Right renal cortex interstitium (tissue), 3 donors: ENCODE measurements at places on chromosomes 3 and 15.

GRCh38 chr3:60076331-60076730 lies 1026.5 kb upstream of the CFAP20DC start:
- no peak for DNase-seq

DNA sequence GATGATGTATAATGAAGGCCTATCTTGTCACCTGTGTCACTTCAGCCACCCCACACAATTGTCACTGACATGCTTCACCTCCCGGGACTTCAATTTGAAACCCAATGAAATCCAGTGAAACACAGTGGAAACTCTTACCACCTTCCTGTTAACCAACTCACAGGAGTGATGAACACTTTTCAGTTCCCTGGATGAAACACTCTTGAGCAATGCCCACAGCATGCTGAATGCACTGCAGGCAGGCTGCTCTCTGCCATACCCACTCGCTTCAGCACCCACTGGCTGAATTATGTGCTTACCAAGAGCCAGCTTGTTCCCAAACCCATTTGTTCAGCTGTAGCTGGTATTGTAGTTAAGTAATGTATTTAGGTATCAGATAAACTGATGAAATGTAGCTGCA lies 47.0 kb downstream of the MAP2K1 start:
- DNase-seq, result no peak

DNA sequence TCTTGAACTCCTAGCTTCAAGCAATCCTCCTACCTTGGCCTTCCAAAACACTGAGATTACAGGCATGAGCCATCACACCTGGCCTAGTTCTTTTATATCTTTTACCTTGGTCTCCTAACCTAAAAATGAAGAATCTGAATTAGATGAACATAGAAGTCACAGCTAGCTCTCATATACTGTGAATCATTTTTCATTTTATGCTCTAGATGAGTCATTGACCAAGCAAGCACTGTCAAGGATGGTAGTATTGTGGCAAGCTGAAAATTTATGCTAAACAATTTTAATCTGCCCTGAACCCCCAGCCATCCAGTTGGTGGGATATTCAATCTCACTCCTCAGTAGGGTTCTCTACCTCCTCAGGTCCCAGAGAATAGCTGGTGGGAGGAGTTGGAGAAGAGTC lies 48.3 kb upstream of the DNAJC13 start:
- no peak for DNase-seq

DNA sequence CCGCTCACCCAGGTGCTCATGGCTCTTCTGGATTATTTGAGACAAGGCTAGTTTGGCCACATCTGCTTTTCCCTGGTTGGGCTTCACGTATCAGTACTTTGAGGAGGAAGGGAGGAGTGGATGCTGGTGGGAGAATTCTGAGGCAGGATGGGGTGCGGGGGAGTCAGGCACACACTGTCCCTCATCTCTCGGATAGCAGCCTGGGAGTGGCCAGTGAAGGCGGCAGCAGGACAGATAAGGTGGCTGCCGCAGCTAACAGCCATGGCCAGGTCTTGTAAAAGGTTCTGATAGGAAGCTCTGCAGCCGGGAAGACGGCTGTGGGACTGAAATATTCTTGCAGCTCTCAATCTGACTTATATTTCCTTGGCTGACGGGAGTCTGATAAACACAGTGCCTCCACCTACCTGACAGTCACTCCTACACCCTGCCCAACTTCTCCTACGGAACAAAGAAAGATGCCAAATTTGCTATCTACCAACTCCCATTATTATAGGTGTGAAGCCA lies 87.3 kb downstream of the MESD start:
- DNase-seq, result no peak

DNA sequence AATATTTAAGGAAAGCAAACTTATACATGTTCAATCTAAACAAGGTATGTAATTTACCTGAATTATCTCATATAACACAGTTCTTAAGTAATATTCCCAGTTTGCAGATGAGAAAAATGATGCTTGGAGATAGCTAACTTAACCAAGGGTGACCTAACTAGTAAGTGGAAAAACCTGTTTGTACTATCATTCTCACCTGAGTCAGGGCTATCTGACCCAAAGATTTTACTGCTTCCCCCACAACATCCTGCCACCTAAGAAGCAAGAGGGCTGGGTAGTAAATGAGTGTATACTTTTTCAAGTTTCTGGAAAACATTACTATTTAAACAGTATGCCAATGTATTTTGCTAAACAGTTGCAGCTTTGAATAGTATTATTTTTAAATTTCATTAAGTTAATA lies 10.6 kb downstream of the TP63 start:
- no peak for DNase-seq

DNA sequence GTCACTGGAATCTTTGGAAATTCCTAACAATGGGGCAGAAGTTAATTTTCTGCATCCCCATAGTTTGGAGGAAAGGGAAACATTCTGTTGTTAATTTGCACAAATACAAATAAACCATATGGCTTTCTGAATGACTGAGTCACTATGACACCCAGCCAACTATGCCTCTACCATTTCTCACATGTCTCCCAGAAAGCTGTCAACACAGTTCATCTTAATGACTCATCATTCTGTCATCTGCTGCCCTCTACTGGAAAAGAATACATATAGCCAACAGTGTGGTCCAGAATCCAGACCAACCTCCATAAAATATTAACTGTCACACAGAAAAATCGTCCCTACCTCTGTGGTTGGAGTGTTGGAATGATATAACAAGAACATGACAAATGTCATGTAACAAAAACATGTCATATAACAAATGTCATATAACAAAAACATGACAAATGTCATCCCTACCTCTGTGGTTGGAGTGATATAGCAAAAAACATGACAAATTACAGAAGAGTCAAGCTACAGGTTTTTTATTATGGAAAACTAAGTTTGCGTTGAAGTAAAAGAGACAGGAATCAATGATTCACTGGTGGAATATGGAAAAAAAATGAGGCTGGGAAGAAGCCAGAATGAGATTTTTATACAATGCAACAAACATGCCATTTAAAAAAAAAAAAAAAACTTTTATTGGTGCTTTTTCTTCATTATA lies 47.7 kb upstream of the GYG1 start:
- peak; percentile 20 for DNase-seq

DNA sequence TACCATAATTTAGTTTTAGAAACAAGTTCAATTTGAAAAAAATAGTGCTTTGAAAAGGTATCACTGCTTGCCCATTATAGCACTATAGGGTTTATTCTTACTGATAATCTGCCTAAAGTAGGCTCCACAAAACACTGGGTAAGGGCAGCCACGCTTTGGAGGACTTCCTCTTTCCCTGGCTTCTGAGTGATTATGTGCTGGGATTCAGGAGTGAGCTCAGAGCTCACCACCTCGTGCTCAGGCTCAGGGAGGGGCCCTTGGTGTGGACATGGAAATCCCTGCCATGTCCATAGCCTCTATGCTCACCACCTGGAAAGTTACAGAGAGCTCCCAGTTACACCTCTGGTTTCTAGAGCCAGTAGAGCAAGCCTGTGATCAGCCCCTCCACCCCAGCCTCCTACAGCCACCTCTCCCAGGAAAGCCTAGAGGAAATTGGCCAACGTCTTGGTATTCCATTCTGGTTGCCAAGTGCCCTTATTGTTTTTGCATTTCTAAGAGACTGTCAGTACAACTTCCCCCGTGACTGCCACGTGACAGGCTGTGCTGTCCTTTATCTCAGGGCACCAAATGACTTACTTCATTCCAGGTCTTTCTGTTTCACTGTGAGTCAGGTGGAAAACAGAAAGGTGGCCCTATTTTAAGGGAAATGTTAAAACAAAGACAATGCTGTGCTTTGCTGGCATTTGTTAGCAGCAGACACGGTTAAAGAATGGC lies 316.0 kb downstream of the RORA start:
- DNase-seq, result no peak

GRCh38 chr3:104101736-104102135 lies 1265.0 kb upstream of the ALCAM start:
- DNase-seq, result no peak

GRCh38 chr3:17081520-17081919 lies 196.8 kb downstream of the PLCL2 start:
- no peak for DNase-seq

DNA sequence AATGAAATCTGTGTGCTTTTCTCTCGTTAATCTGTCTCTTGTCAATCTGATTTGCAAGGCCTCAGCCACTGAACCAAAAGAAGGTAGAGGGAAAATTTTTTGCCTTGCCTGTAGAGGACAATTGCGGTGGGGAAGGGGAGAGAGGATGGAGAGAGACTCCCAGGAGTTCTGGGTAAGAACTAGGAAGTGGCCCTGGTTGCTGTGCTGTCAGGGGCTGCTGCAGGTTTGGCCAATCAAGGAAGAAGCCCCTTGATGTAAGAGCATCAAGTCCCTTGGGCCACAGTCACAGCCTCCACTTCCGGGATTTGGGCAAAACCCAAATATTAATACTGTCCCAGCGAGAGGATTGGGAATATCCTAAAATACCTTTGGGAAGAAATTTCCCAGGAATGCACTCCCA lies 43.3 kb downstream of the TRANK1 start:
- DNase-seq, result no peak

DNA sequence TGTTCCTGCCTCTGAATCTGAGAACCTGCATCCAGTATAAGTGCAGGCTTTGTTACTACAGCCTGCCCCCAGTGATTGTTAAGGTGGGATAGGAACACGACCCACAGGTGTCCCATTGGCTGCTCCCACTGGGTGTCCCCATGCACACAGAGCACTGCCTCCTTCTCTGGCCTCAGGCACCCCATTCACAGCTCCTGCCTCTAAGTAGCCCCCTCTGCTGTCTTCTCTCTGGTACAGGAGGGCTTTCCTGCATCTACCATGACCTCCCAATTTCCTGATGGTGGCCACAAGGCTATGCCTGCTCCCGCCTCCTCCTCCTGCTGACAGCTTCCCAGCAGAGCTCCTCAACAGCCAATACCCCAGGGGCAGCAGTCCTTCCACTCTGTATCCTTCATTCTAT lies 238.6 kb upstream of the TMC3 start:
- DNase-seq, result no peak

GRCh38 chr15:46682969-46683791 lies 1034.1 kb upstream of the SEMA6D start:
- no peak for DNase-seq

GRCh38 chr3:133804896-133805295 lies 719 bp upstream of the SRPRB start:
- no peak for DNase-seq

- DNase-seq, result no peak
Observed at GRCh38 chr15:38828031-38828532, 263.5 kb upstream of the RASGRP1 start.

DNA sequence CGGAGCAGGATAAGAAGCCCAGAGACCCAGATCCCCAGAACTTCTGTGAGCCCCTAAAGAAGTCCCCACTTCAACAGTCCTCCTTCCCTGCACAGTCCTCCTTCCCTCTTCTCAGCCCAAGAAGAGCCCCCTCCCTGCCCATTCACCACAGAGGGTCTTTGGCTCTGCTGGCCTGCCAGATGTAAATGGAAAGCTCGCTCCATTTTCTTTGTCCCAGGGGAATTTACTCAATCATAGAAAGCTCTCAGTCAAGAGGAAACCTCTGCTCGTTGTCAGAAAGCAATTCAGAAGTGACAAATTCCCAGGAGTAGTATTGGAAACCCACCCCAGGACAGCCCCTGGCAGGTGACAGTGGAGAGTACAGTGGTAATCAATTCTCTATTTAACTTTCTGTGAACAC lies 105.5 kb upstream of the SMAD3 start:
- DNase-seq, result no peak

GRCh38 chr15:40591389-40591788 lies 2.7 kb upstream of the KNL1 start:
- no peak for DNase-seq

- no peak for DNase-seq
Observed at GRCh38 chr15:94327356-94327936, 96.1 kb downstream of the MCTP2 start.

DNA sequence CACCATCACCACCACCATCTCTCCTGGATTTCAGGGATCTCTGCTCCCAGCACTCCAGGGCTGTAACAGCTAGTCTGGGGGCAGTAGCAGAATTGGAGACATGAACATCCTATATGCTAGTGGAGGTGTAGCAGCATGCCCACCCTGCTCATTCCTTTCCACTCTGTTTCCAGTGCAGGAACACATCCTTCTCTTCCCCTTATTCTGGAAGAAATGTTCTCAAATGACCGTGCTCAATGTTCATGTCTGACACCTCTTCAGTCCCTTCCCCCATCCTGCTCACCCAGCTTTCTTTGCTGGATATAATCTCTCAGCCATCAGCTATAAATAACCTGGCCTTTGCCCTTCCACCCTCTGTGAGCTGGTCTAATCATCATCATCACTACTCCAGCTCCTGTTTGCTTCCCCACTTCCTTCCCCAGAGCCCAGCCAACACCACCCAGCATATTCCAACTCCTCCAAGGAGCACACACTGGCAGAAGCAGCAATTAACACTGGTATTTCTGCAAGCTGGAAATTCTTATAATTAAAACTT lies 31.1 kb downstream of the DCLK3 start:
- DNase-seq, result no peak

DNA sequence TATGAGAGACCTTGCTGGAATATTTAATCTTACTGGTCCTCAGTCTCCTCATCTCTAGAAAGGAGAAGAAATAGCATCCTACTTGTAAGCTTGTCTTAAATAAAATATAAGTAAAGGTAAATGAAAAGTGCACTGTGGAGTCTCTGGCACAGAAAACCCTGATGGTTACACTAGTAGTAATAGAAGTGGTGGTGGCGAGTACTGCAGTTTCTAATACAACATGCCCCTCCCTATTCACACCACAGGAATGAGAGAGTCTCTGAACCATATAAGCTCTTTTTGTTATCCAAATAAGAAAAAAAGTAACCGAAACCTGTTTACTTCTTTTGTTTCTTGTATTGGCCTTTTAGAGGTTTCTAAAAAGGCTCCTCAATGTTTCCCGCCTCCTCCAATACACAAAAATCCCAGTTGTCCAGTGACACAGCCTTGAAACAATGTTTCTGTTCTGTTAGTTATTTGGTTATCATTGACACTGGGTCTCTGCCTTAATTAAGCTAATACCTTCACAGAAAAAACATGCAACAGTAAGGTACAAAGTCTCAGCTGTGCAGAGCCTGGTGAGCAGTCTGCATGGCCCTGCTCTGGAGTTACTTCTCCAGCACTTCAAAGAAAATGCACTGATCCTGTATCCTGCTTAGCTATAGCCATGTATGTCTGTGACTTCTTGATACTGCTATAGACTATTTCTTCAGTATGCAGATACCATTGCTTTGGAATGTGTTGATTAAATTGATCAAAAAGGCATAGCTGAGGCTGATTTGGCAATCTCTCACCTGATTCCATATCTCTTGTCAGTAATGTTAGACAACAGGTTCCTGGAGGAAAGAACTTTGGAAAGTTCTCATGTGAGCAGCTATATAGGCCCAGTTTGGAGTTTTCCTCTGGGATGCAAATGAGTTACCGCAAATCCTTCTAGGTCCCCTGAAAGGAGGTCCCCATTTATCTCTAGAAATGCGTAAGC lies 315.6 kb upstream of the IL12A start:
- no peak for DNase-seq

DNA sequence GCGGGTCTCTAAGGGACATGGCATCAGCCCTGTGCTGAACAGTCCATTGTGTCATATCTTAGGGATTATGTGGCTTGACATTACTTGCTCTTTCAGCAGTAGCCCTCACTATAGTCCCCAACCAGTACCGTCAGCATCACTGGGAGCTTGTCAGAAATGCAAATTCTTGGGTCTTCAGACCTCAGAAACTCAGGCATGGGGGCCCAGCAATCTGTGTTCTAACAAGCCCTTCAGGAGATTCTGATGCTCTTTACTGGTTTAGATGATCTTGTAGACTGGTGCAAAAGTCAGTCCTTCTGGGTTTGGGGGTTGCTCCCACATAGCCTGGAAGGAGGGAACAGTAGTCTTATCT lies 39.0 kb upstream of the TRAK1 start:
- no peak for DNase-seq
